Tibial nerve (tissue), 4 donors: ENCODE measurements at places on chromosomes 16 and 17. TPM values are rescaled to one million over a fixed set of nuclear protein-coding genes. Genes with fewer than 3 reads are reported as not detected.

DNA sequence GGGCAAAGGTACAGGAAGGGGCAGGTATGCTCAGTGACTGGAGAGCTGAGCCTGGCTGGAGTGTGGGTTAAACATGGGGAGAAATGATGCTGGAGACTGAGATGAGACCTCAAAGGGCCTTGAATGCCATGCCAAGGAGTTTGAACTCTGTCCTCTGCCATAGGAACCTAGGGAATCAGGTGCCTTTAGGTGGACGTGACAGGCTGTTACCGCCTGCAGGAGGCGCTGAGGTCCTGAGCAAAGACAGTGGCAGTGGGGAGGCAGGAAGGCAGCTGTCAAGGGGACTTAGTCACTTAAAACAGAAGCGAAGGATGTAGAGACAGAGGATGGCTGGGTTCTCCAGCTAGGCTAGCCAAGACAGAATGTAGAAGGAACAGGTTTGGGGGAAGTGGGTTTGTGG, 9.1 kb downstream of the PSMB3 start:
- DNase-seq, result no peak

- DNase-seq, result no peak
Measured at GRCh38 chr16:84712138-84712671, 12.4 kb downstream of the USP10 start.

- no peak for DNase-seq
Measured at GRCh38 chr16:29743827-29744531, 1.8 kb downstream of the C16orf54 start.

GRCh38 chr17:21029515-21029914, 13.3 kb downstream of the USP22 start:
- no peak for DNase-seq

- no peak for DNase-seq
Measured at GRCh38 chr16:30559690-30560089, 1.5 kb upstream of the ZNF764 start.

DNA sequence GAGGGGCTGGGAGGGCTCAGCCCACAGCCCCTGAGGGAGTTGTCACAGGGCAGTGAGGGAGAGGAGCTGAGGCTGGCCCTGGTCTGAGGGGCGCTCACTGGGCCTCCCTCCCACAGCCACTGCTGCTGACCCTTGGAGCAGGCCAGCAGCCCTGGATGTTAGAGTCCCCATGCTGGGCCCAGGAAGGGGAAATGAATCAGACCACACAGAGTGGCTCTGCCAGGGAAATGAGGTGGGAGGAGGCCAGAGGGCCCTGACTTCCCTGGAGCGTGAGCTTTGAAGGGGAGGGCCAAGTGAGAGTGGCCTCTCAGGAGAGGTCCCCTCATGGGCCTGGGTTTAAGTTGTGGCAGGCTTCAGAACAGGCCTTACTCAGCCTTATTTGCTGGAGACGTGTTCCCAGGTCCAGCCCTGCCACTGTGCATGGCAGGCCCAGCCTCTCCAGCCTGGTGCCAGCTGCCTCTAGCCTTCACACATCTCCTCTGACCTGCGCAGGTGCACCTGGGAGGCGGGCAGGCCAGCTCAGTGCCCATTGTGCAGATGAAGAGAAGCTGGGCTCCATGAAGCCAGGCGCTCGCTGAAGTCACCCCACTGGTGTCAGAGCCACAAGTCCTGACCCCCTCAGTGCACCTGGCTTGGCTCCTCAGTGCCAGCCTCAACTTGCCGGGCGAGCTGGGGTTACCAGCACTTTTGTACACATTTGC, 15.4 kb downstream of the GPT2 start:
- no peak for DNase-seq

DNA sequence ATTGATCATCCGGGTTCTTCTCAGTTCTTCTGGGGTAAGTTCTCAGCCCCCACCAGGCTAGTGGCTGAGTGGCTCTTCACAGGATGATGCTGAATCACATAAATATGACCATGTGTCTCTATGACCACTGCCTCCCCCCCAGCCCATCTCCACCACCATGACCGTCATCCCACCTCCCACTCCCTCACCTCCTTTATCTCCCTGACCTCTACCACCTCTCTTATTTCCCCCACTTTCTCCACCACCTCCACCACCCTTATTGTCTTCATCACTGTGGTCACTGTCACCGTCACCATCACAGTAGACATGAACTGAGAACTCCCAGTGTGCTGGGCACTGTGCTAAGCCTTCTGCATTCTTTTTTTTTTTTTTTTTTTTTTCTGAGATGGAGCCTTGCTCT, 32.5 kb downstream of the RGS9 start:
- DNase-seq, result no peak

- DNase-seq, result no peak
Measured at GRCh38 chr16:30397056-30397455, 1.8 kb downstream of the ZNF48 start.

- DNase-seq, result no peak
Measured at GRCh38 chr17:40442392-40443195, 656 bp upstream of the IGFBP4 start.

- DNase-seq, result no peak
Measured at GRCh38 chr17:81515530-81516041, 3.0 kb upstream of the ACTG1 start.

DNA sequence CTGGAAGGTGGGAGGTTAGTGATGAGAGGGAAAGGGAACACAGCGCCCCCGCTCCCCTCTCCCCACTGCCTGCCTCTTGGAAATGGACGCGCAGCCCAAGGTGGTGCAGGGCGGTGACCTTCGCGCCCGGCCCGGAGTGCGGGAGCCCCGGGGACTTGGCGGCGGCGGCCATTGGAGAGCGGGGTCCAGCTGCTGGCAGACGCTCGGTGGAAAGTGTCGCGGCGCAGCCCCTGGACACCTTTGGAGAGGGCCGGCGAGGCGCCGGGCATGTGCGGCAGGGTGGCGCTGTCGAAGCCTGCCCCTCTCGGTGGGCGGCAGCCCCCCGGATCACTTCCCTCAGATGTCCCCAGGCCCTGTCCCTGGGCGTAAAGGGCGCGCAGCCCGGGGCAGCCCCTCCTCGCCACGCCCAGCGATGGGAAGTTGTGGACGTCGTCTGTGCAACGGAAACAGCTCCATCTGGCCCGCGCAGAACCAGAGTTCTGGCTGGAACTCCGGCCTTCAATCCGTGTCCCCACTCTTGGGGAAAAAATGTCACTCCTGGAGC, 16.7 kb downstream of the SALL1 start:
- DNase-seq, result no peak

DNA sequence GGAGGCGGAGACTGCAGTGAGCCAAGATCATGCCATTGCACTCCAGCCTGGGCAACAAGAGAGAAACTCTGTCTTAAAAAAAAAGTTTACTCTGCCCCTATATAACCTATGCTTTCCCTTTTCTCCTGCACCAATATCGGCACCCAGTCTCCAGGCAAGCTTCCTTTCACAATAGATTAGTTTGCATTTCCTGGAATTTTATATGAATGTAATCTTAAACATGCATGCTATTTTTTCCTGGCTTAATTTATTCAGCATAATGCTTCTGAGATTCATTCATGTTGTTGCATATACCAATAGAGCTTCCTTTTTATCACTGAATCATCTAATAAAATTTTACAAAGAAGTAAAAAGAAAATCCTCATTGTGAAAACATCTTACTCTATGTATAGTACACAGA, 59.4 kb downstream of the USP32 start:
- no peak for DNase-seq

DNA sequence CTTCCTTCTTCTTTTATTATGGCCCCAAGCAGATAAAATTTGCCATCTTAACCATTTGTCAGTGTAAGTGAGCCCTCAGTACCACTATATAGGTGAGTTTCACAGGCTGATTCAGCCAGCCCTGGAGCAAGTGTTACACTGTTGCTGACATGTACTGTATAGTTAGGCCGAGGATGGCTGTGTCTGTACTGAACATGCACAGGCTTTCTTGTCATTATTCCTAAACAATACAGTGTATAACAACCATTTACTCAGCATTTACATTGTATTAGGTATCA, 53.7 kb downstream of the AMFR start:
- no peak for DNase-seq

- no peak for DNase-seq
Measured at GRCh38 chr17:14690704-14691103, 389.8 kb downstream of the HS3ST3B1 start.

DNA sequence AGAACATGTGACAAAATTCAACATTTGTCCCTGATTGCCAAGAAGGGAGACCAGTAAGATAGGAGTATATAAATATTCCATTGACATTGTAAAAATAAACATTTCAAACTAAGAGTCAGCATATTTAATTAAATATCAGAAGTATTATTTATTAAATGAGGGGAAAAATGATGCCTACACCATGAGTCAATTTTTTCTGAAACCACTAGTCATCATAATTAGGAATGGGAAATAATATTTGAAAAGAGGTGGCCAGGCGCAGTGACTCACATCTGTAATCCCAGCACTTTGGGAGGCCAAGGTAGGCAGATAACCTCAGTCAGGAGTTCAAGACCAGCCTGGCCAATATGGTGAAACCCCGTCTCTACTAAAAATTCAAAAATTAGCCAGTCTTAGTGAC, 2.1 kb downstream of the CMTM1 start:
- DNase-seq, result no peak

- DNase-seq, result no peak
Measured at GRCh38 chr17:64380985-64381384, 9.7 kb downstream of the PECAM1 start.

DNA sequence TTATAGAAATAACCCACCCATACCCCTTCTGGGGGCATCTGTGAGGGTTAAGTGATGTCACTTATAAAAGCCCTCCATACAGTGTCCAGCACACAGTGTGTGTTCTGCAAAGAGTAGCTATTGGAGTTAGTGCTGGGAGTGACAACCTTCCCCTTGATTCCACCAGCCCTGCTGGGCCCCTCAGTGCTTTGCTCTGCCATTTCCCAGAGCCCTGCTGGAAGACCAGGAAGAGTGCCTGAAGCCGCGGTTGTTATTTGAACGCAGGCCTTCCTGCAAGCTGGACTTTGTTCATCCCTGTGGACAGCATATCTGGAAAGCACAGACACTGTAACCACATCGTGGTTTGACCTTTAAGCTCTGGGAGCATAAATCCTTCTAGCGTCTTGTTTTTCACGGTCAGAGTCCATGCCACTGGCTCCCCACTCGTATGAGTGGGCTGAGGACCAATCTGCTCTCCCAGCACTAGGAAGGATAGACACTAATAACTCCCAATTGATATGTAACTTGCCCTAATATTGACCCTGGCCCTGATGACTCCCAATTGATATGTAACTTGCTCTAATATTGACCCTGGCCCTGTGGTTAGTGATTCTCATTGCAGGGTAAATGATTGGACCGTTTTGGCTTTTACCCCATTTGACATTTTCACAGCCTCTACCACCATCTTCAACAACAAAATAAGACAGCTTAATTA, 297.1 kb upstream of the MAF start:
- DNase-seq, result no peak

DNA sequence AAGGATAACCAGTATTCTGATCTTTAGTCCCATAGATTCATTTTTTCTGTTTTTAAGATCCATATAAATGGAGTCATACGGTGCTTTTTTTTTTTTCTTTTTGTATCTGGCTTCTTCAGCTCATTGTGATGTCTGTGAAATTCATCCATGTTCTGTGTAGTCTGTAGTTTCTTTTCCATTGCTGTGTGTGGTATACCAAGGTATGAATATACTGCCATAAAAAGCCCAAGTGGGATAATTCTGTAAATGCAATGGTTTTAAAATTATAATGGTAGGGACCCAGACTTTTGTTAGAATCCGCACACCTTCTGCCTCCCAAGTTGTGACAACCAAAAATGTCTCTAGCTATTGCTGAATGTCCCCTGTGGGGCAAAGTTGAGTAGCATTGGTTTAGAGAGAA, 7.6 kb downstream of the NUP93 start:
- DNase-seq, result no peak

DNA sequence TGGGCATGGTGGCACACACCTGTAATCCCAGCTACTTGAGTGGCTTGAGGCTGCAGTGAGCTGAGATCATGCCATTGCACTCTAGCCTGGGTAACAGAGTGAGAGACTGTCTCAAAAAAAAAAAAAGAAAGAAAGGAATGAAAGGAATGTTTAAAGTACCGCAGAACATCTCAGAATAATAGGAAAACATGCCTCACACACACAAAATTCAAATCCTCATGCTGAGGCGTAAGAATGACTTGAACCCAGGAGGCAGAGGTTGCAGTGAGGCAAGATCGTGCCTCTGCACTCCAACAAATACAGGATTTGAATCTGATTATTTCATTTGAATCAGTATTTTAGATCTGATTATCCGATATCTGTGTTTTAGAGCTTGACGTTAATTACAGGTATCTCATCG, 21.3 kb upstream of the GAA start:
- no peak for DNase-seq

DNA sequence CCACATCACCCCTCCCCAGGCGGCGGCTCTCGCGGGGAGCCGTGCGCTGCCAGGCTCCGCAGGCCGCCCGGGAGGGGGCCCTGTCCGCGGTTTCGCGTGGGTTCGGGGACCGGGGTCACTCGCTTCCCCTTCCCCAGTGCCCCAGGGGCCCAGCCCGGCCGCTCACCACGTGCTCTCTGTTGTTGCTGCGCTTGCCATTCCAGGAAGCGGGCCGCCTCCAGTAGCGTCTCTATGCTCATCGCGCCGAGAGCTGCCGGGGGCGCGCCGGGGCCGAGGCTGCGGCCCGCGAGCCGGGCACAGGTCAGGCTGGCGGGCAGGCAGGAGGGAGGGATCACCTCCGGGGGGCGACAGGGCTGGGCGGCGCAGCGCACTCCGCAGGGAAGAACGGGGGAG, 390 bp downstream of the MNT start:
- DNase-seq, result no peak

- DNase-seq, result no peak
Measured at GRCh38 chr17:6796887-6797490, 21.0 kb downstream of the FBXO39 start.

DNA sequence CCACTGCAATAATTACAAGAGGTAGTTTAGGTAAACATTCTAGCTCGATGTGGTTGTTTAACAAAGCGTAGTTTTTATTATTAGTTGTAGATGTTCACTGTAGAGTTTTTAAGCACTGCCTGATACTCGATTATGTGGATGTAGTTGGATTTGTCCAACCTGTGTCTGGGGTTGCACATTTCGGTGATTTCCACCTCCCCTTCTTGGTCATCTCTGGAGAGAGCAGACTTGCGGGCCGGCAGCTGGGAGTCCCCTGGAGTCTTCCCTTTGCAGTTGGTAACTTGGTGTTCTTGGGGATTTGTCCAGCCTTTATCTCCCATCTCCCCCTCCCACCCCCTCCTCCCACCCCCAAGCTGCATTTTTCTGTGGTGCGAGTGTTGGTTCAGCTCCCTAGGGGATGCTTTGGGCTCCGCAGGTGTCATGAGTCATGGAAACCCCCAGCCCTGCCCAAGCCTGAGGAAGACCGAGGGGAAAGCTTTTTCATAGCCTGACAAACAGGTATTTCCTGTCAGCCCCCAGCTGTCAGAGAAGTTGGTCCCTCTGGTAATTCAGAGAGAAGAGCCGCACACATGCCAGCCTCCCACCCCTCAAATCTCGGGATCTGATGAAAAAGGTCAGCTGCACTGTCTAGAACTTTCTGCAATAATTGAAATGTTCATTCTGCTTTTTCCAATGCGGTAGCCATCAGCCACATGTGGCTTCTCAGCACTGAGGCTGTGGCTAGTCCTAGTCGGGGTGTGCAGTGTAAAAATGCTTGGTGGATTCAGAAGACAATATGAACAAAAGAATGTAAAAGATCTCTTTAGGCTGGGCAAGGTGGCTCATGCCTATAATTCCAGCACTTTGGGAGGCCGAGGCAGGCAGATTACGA, 50.3 kb downstream of the KSR1 start:
- DNase-seq, result no peak

GRCh38 chr16:55697867-55698266, 42.1 kb downstream of the SLC6A2 start:
- no peak for DNase-seq

SBK1 gene
- not detected for total RNA-seq

SLC16A13 gene
- total RNA-seq, result 1.8 TPM

TAC4 gene
- not detected for total RNA-seq

GRIN2C gene
- total RNA-seq, result 0.42 TPM

SULT1A4 gene
- 12.9 TPM for total RNA-seq
